ENCODE measurements at places on chromosomes 7 and 10.
A peak's percentile ranks its signal among the peaks of the same experiment; 100 is the strongest.

- no peak overlapping the region for H3K4me3 ChIP-seq
- H3K27ac ChIP-seq = no peak overlapping the region
Measured at GRCh38 chr7:82714883-82715282, 271.3 kb upstream of the CACNA2D1 start.

- no peaks in the 10 kb centered on the region for H3K27me3 ChIP-seq
- H3K27ac ChIP-seq = no peak overlapping the region
- no peaks in the 10 kb centered on the region for H3K36me3 ChIP-seq
- no peak overlapping the region for H3K4me3 ChIP-seq
Measured at GRCh38 chr7:140074780-140075179, 12.0 kb upstream of the PARP12 start.

DNA sequence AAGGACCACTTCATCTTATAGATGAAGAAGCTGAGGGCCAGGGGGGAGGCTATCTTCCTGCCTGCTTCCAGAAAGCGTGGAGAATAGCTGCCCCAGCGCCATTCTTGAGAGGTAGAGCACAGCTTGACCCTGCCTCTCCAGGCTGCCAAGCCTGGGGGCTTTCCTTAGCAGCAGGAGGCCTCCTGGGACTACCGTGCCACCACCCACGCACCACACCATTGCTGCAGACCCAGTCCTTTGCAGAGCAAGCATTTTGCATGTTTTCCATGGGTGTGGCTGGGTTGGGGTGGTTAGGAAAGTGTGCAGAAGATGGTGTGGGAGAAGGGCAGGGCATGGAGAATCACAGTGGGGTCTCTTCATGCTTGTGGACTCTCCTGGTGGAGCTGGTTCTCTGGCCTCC, 64.9 kb downstream of the TBXAS1 start:
- no peak for DNase-seq
- no peaks in the 10 kb centered on the region for H3K36me3 ChIP-seq
- no peaks in the 10 kb centered on the region for H3K4me1 ChIP-seq

- H3K4me1 ChIP-seq = no peaks in the 10 kb centered on the region
- DNase-seq = no peak
- no peak overlapping the region for H3K27ac ChIP-seq
Measured at GRCh38 chr10:102219370-102219769, 6.7 kb upstream of the ELOVL3 start.

DNA sequence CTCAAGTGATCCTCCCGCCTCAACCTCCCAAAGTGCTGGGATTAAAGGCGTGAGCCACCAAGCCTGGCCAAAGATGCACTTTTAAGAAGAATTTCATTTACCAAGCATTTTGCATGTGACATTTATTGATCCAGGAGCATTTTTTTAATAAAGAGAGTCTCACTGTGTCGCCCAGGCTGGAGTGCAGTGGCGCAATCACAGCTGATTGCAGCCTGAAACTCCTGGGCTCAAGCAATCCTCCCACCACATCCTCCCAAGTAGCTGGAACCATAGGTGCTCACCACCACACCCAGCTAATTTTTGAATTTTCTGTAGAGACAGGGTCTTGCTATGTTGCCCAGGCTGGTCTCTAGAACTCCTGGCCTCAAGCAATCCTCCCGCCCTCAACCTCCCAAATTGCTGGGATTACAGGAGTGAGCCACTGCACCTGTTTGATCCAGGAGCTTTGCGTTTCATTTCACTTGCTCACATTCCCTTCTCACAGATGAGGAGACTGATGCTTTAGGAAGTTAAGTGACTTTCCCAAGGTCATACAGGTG, 4.4 kb upstream of the TBL2 start:
- DNase-seq = no peak
- H3K4me3 ChIP-seq = no peak overlapping the region
- peaks cover 5% of the 10 kb centered on the region for H3K4me1 ChIP-seq
- no peak overlapping the region for H3K27ac ChIP-seq
- no peaks in the 10 kb centered on the region for H3K36me3 ChIP-seq

DNA sequence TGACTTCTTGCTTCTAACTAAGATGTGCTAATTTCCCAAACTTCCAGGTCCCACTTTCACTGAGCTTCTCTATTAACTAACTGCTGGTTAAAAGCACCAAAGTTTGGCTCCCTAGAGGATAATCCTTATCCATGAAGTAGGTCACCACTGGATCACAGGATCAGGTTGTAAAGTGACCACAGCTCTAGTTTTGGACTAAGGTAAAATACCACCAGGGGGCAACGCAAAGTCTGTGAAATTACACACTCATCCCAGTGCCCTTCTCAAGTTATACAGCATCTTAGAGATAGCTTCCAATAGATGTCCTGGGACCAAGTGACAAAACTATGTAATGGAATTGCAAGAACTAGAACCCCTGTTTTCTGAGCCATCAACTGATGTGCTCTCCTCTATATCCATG, 116.4 kb upstream of the ASAH2 start:
- peak; percentile 65 for DNase-seq
- no peaks in the 10 kb centered on the region for H3K36me3 ChIP-seq
- no peak overlapping the region for H3K27ac ChIP-seq
- no peaks in the 10 kb centered on the region for H3K4me1 ChIP-seq
- H3K4me3 ChIP-seq = no peak overlapping the region

DNA sequence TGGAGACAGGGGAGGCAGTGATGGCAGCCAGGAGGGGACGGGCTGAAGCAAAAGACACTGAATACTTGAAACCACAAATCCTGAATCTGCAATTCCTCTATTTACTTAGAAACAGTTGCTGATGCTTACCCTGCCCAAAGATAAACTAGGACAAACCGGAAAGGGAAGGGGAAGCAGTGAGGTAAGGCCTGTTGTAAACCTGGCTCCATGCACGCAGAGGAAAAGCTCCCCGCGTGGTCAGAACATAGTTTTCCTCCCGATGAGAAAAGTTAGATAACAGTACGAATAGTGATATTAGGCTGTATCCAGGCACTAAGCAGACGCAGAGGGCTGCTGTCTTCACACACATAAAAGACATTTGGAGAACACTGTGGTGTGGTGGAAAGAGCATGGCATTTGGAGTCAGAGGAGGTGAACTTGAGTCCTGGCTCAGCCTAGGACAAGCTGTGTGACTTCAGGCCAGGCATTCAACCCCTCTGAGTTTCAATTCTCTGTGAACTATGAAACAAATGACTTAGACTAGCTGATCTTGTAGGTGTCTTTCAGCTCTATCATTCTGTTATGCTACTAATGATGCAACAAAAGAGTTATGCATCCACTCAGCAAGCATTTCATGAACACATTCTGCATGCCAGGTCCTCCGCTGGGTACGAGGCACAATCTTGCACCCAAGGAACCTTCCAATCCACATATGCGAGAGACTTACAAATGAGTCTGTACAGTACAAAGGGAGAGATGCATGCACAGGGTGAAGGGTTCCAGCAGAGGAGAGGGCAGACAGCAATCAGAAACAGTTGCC, 80.9 kb downstream of the SORBS1 start:
- DNase-seq = no peak
- H3K27ac ChIP-seq = no peak overlapping the region
- H3K4me1 ChIP-seq = peaks cover 21% of the 10 kb centered on the region
- H3K36me3 ChIP-seq = no peaks in the 10 kb centered on the region

GRCh38 chr10:50605269-50605950, 18.3 kb downstream of the SGMS1 start:
- no peaks in the 10 kb centered on the region for H3K4me1 ChIP-seq
- H3K27ac ChIP-seq = no peak overlapping the region
- H3K36me3 ChIP-seq = no peaks in the 10 kb centered on the region
- no peak for DNase-seq

DNA sequence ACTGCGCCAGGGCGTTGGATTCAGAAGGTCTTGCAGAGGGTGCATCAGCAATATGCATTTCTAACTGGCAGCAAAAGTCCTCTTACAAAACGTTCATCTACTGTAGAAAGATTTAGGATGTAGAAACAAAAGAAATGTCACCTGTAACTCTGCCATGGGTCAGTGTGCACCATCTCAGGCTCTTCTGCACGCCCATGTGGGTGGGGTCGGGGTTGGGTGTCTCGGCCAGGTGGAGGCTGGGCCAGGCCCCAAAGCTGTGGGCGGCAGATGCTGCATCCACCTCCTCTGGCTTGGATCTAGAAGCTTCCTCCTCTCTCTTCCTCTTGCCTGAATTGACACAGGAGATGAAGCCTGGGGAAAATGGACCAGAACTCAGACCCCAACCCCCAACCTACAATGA, 111.3 kb upstream of the PPP2R2D start:
- H3K36me3 ChIP-seq = no peaks in the 10 kb centered on the region
- H3K4me3 ChIP-seq = no peak overlapping the region
- no peaks in the 10 kb centered on the region for H3K27me3 ChIP-seq
- no peak overlapping the region for H3K27ac ChIP-seq
- no peak for DNase-seq
- no peaks in the 10 kb centered on the region for H3K4me1 ChIP-seq

DNA sequence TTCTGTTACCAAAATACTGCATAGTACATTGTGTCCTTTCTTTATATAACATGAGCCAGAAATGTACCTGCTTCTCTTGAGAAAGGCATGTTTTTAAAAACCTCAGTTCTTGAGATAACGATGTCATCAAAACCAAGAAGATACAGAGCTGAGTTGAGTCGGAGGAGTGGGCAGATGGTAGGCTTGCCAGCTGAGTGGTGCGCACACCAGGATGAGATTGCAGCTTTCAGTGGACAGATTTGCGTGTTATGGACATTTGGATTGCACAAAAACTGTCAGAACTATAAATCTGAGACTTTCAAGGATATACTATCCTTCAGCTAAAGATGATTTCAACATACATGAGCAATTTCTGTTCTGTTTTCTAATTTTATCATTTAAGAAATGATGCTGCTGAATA, 25.0 kb downstream of the PRKAR2B start:
- H3K4me3 ChIP-seq = no peak overlapping the region
- no peaks in the 10 kb centered on the region for H3K27me3 ChIP-seq
- peaks cover 8% of the 10 kb centered on the region for H3K4me1 ChIP-seq
- no peak overlapping the region for H3K27ac ChIP-seq
- H3K36me3 ChIP-seq = no peaks in the 10 kb centered on the region

GRCh38 chr7:85261336-85261735, 74.5 kb upstream of the SEMA3D start:
- no peak overlapping the region for H3K27ac ChIP-seq
- DNase-seq = no peak
- no peaks in the 10 kb centered on the region for H3K27me3 ChIP-seq
- H3K4me1 ChIP-seq = no peaks in the 10 kb centered on the region
- no peaks in the 10 kb centered on the region for H3K36me3 ChIP-seq

DNA sequence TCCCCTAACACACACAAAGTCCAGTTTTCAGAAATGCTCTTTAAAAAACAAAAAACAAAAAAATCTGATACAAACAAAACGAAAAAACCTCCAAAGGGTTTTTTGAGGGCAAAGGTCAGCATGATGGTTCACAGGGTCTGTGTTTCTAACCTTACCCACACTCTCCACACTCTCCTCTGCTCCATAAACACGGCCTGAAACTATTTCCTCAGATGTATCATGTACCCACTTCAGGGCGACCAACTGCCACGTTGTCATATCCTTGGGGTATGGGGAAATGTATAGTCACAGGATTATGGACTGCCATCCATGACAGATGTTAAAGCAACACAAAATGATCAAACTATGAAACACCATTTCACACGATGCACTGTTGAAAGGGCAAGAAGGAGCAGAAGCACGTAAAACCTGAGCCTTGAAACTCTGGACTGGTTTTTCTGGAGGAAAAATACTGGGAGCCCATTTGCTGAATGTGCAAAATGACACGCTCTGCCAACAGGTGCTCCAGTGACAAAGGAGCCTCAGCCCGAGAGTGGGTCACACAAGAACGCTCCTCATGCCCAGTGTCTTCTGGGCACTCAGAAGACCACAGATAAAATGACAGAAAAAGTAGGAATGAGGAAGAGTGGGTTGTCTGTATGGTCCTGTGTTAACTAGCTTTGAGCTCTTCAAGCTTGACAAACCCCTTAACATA, 15.8 kb downstream of the NAPEPLD start:
- H3K36me3 ChIP-seq = no peaks in the 10 kb centered on the region
- no peak for DNase-seq
- H3K4me3 ChIP-seq = no peak overlapping the region
- H3K27me3 ChIP-seq = no peaks in the 10 kb centered on the region

DNA sequence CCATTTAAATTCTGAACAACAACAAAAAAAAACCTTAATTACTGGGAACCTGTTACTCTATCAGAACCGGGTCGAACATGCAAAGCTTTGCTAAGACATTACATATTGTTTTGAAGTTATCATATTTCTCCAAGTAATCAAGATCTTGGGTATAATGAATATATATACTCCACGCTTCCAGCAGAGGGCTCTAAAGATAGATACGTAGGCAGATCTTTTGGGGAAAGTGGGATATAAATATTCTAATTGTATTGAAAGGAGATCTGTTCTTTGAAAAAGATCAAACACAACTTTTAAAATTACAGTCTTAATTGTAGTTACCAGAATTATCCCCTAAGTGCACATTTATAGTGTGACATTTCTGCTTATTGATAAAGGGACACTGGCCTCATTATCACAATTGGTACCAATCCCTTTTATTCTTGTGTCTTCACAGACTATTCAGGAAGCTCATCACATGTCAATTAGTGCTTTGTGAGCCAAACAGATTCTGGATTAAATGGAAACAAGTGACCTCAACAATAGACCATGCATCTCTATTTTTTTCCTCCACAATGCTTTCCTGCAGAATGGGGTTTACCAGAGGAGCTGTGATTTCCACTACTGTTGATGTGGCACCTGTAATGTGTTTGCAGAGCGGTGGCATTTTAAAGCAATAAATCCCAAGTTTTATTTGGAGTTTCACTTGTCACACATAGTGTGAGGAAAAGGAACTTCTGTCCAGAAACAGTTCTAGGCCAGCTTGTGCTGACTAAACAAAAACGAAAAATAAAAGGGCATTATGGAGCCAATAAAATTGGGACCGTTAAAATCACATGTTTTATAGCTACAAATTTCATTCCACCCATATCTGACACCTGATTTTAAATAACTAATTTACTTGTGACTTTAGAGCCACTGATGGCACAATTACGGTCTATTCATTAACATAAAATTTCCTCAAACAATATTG, 122.4 kb downstream of the CTTNBP2 start:
- H3K36me3 ChIP-seq = peaks cover 8% of the 10 kb centered on the region
- peak; percentile 58 for DNase-seq
- H3K4me1 ChIP-seq = peaks cover 47% of the 10 kb centered on the region
- no peaks in the 10 kb centered on the region for H3K27me3 ChIP-seq
- H3K27ac ChIP-seq = no peak overlapping the region

DNA sequence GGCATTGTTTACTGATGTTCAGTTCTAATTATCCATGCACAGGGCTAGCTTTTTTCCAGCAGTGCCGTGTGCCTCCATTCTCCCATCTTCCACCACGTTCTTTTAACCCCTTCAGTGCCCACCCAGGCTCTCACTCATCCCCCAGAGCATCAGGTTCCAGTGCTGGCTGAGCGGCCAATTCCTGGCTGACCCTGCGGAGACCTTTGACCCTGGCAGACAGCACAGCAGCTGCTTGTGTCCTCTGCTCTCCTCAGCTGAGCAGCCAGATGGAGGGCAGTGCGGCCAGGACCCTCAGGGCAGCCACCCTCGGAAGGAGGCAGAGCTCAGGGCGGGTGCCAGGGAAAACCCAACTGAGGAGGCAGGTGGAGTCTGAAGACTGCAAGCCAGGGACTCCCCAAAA, 48.4 kb downstream of the ZNF503 start:
- H3K27me3 ChIP-seq = no peaks in the 10 kb centered on the region
- no peak overlapping the region for H3K4me3 ChIP-seq
- no peak overlapping the region for H3K27ac ChIP-seq
- no peaks in the 10 kb centered on the region for H3K4me1 ChIP-seq
- H3K36me3 ChIP-seq = no peaks in the 10 kb centered on the region

GRCh38 chr10:130301021-130301892, 165.1 kb downstream of the GLRX3 start:
- H3K4me3 ChIP-seq = no peak overlapping the region
- H3K27ac ChIP-seq = no peak overlapping the region
- no peak for DNase-seq
- H3K4me1 ChIP-seq = no peaks in the 10 kb centered on the region
- H3K27me3 ChIP-seq = no peaks in the 10 kb centered on the region
